ENCODE measurements at places on chromosomes 1 and 21.

GRCh38 chr1:231883382-231883781, 256.8 kb downstream of the DISC1 start:
- peak; percentile 18 for DNase-seq

DNA sequence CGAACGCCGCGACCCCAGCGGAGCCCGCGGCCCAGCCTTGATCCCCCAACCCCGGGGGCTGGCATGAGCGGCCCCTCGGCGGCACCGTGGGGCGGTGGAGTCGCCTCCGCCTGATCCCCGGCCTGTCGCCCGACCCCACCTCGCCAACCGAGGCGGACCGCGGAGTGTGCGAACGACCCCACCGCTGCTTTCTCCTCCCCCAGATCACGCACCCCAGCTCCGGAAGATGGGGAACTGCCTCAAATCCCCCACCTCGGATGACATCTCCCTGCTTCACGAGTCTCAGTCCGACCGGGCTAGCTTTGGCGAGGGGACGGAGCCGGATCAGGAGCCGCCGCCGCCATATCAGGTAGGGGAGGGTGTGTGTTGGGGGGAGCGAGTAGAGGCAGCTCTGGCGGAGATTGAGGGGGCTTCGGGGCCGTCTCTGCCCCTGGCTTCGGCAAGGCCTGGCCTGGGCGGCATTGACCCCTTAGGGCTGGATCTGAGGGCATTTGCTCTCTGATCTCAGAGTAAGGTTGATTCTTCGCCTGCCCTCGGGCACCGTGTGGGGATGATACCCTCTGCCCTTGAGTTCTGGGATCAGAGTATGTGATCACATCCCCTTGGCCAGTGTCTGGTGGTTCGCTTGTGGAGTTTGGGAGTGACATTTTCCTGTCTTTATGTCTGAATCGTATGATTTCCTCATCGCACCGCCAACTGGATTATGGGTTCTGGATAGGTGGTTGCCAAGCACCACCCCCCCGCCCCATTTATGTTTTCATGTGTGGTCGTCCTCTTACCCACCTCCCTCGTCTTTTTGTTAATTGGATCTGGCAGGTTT, 668 bp downstream of the RNF11 start:
- no peak for DNase-seq

DNA sequence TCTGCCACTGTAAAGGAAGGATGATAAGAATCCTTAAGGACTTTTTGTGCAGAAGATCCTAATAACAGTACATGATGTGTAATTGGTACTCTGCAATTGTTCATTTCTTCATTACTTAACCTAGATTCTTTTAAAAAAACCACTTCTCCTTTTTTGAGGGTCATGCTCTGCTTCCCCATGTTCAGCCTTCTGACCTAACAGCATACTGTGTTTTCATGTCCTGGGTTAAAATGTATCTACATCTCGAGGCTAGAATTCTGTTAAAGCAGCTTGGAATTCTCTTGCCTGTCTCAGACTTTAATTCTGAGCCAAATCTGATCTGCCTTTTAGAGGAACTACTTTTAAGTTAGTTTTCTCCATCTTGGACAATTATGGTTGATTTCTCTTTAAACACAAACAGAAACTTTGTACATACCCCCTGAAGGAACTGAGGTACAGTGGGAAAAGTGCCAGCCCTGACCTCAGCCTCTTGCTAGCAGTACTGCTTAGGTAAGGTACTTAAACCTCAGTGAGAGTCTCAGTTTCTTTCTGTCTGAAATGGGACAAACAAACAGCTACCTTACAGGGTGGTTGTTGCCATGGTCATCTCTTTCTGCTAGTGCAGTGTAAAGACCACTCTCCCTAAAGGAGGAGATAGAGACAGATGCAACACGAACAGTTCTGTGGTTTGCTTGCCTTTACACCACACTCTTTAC, 103.2 kb upstream of the DYNLT5 start:
- no peak for DNase-seq

GRCh38 chr1:154418923-154419619, 13.9 kb downstream of the IL6R start:
- DNase-seq: peak; percentile 69

- DNase-seq: no peak
Observed at GRCh38 chr1:59570524-59570923, 244.2 kb upstream of the HOOK1 start.

DNA sequence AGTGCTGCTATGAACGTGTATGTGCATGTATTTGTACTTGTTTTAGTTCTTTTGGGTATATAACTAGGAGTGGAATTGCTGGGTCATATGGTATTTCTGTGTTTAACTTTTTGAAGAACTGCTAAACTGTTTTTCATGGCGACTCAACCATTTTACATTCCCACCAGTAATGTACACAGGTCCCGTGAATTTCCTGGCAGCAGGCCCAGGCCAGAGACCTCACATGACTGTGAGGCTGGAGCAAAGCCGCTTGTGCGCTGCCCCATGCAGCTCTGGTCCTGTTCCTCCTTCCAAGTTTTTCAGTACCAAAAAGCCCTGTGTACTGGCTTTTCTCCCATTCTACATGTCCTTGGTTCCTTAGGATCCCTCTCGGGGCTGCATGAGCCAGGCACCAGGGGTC, 29.6 kb downstream of the ACOT11 start:
- peak; percentile 10 for DNase-seq

DNA sequence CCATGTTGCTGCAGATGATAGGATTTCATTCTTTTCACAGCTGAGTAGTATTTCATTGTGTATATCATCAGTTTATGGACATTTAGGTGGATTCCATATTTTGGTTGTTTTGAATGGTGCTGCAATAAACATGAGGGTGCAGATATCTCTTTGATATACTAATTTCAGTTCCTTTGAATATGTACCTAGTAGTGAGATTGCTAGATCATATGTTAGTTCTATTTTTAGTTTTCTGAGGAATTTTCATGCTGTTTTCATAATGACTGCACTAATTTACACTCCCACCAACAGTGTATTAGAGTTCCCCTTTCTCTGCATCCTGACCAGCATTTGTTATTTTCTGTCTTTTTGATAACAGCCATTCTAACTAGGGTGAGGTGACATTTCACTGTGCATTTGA, 82.1 kb downstream of the BRINP2 start:
- DNase-seq: no peak

DNA sequence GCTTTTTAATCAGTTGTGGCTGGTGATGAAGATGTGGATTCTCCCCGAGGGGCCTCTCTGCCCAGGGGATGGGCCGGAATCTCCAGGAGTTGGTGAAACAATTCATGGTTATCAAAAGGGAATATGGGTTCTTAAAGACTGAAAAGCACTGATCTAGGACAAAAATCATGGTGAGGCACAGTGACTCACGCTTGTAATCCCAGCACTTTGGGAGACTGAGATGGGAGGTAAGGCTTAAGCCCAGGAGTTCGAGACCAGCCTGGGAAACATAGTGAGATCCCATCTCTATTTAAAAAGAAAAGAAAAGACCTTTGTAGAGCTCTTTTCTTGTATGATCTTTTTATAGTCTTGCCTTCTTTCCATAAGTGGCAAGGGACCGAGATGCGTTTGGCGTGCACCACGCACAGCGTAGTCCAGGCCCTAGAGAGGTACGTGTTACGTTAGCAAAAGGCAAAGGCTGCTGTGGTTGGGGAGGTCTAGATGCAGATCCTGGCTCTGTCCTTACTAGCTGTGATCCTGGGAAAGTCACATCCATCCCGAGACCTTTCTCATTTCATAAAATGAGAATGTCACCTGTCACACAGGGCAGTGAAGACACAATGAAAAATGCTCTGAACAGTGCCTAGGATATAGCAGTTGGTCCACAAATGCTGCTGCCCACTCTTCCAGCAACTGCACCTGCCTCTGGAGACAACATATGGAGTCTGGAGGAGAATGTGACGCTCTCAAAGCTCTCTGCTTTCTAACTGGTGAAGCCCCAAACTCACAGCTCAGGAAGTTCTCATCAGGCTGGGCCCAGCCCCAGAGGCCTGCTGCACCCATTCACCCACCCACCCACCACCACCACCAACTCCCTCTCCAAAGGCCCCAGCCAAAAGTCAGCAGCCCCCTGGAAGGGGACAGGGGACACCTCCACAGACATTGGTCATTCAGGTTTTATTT, 54.8 kb downstream of the KIF21B start:
- no peak for DNase-seq

GRCh38 chr1:157961805-157962762, 31.4 kb upstream of the KIRREL1 start:
- no peak for DNase-seq

DNA sequence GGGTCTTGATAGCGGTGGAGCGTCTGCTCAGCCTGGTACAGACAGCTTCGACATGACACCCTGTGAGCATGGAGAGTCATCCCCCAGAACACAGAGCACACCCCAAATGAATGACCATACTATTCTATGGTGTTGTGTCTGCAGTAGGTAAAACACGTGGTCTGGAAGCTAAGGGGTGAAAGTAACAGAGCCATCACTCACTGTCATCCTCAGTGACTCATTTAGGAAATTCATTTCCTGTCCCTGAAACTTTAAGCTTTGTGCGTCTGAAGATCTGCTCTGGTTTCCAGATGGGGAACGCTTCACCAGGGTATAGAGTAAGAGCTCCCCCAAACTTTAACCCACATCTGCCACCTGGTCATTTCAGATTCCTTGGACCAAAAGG, 94.8 kb upstream of the DISP3 start:
- no peak for DNase-seq

DNA sequence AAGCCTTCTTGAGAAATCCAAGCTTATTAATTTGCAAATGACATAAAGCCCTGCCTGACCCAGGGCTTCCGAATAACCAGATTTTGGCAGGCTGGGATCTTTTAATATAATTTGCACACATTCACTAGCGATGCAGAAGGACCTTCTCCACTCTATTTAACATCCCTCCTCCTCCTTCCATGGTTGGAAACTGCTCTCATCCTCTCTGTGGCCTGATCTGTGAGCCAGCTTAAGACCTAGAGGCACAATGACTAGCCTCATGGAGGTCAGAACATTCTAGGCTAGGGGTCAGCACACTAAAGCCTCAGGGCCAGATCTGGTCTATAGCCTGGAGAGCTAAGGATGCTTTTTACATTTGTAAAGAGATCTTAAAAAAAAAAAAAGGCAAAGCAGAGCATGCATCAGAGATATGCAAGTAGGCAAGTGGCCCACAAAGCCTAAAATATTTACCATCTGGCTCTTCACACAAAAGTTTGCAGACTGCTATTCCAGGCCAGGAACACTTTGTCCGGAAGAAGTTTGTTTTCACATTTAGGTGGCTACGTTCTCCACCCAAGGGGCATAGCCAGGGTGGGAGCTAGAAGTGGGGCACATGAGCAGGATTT, 138.2 kb upstream of the HMGB4 start:
- no peak for DNase-seq

DNA sequence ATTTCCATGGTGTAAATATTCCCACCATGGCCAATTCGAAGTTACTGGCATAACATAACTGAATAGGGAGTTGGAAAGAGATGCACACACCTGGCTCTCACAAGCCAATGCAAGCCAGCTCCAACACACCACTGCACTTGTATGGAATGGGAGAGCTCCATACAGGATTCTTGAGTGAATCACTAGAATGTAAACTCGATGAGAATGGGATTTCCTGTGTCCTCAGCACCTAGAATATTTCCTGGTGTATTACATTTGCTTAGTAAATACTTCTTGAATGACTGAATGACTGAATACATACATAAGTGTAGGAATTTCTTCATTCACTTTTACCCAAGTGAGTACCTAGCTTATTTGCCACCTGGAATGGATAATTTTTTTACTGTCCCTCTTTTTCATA, 16.2 kb upstream of the PPIE start:
- no peak for DNase-seq

GRCh38 chr1:93815366-93816110, 63.5 kb downstream of the DNTTIP2 start:
- no peak for DNase-seq

DNA sequence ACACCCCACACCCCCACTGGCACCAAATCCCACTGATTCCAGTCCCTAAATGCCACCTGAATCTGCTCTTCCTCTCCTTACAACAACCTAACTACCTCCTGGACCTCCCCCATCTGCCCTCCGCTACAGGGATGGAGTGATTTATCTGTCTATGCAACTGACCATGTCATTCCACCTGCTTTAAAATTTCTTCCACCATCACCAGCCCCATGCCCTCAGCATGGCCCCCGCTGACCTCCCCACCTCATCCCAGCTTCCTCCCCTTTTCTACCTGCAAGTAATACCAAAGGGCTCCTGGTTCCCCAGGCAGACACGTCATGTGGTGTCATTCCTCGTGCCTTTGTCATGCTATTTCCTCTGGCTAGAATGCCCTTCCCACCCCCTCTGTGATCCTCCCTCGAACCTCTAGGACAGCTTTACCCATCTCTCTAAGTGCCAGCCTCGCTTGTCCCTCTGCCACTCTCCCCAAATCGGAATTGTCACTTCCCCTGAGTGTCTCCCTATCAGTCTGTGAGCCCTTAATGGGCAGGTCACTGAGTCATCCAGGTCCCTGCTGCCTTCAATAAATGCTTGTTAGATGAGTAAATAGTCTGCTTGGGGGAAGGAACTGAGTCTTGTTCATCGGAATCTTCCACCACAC, 3.7 kb downstream of the GJB4 start:
- DNase-seq: no peak

DNA sequence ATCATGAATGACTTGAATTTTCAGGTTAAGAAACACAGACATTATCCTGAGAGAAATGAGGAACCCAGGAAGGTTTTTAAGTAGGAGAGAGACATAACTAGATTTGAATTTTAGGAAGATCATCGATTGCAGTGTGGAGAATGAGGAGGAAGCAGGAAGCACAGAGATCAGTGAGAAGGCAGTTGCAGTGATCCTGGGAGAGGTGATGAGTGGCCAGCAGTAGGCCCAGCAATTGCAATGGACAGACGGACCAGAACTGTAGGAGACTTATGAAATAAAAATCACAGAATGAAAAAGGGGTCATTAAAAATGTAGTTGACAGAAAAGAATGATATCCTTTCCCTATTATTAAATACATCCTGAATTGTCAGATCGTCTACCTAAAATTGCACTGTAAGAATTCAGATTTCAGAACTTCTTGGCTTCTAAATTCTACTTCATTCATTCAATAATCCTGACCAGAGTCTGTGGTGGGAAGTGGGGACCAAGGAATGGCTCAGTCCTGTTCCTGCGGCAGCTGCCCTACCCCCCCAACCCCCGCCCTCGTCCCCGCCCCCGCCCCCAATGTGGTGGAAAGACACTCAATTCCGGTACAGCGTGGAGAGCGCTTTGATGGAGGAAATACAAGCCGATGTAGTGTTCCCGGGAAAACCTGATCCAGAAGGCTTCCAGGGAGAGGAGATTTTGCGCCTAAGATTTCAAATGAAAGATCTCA, 35.1 kb downstream of the SLC2A1 start:
- no peak for DNase-seq

GRCh38 chr1:165717918-165718515, 19.7 kb upstream of the ALDH9A1 start:
- peak; percentile 21 for DNase-seq

GRCh38 chr1:25933479-25934365, 27.5 kb upstream of the STMN1 start:
- no peak for DNase-seq

GRCh38 chr1:227994632-227995300, 12.0 kb upstream of the WNT3A start:
- DNase-seq: no peak

Data from SHP77 treated with DMSO at 0.1 percent for 48 hours (cell line).